ENCODE measurements at places on chromosomes 5 and 9.

DNA sequence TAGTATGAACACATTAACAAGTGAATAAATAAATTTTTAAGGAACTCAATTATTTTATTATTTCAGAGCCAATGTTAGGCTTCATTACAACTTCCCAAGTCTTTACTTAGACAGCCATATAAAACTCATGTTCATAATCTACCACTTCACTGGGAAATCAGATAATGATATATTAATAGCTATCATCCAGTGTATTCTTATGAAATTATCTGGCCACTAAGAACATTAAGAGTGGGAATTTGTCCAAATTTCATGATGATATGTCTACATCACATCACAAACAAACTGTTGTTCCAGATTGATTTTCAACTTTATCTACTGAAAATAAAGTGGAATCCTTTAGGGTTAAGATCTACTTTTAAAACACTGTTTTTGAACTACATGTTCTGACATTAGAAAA lies 668.6 kb downstream of the EFNA5 start:
- no peak for DNase-seq

- no peak for DNase-seq
Observed at GRCh38 chr5:14579731-14580397, 1.7 kb upstream of the OTULINL start.

GRCh38 chr5:1708592-1709141 lies 91.0 kb downstream of the MRPL36 start:
- DNase-seq: no peak

DNA sequence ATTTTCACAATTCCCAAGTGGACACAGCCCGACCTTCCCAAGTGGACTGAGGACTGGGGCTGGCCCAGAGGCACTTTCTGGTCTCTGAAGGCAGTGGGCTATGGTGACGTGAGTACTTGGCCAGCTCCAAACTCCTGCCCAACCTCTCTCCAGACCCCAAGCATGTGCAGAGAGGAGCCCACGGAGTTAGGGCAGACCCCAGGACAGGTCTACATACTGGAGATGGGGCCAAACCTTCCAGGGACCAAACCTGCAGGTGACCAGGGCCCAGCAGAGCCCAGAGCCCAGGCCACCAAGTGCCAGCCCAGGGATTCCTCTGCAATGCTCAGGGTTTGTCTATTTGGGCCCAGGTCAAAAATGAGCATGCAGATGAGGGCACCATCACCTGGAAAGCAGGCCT lies 15.3 kb downstream of the BRD3 start:
- DNase-seq: no peak

GRCh38 chr5:112691758-112692157 lies 45.9 kb upstream of the APC start:
- DNase-seq: no peak

DNA sequence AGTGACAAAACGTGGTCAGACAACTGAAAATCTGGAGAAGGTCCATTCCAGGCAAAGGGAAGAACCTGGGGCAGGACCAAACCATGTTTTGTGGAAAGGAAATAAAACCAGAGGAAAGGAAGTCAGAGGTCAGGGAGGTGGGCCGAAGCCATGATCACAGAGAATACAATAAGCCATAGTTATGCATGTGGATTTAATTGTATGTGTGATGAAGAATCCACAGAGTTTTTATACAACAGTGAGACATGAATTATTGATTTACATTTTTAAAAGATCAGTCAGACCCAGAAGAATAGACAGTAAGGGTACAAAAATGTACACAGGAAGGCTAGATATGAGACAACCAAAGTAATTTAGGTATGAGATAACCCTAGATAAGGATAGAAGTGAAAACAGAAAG lies 20.8 kb downstream of the TTC33 start:
- no peak for DNase-seq
